HT-29 (cell line): ENCODE measurements at places on chromosomes 2 and 18.

DNA sequence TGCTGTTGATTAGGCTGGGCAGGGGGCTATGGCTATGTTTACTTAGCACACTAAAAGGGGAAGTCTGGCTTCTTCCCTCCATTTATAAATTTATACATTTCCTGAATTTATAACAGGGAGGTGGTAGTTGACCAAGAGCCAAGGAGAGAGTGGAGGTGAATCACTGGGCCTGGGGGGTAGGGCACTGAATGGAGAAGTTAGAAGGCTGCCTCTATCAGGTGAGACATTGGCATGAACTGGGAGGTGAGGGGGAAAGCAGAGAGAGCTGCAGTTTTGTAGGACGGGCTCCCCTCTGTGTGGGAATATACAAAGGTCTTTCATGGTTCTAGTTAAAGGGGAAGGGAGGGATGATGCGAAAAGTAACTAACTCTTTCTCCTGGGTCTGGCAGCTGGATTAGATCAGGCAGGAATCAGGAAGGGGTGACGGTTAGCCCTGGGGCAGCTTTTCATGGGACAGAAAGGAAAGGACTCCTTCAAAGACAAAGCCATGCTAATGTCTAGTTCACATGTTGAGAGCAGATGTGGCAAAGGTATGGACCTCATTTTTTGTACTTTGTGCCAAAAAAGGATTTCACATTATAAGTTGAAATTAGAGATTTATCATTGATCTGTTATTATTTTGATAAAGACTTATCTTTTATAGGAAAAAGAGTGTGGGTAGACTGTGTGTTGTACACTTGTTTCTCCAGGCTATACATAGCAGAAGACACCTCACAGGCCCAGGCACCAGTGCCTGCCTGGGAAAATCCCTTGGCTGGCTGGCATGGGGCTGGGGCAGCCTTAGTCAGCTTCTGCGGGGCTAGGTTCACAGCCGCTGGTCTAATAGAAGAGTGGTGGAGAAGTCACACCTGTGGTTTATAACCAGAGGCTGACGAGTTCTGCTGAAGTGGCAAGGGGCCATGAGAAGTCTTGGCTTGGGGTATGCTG is 158.7 kb downstream of the CLIP4 start:
- DNase-seq = no peak

DNA sequence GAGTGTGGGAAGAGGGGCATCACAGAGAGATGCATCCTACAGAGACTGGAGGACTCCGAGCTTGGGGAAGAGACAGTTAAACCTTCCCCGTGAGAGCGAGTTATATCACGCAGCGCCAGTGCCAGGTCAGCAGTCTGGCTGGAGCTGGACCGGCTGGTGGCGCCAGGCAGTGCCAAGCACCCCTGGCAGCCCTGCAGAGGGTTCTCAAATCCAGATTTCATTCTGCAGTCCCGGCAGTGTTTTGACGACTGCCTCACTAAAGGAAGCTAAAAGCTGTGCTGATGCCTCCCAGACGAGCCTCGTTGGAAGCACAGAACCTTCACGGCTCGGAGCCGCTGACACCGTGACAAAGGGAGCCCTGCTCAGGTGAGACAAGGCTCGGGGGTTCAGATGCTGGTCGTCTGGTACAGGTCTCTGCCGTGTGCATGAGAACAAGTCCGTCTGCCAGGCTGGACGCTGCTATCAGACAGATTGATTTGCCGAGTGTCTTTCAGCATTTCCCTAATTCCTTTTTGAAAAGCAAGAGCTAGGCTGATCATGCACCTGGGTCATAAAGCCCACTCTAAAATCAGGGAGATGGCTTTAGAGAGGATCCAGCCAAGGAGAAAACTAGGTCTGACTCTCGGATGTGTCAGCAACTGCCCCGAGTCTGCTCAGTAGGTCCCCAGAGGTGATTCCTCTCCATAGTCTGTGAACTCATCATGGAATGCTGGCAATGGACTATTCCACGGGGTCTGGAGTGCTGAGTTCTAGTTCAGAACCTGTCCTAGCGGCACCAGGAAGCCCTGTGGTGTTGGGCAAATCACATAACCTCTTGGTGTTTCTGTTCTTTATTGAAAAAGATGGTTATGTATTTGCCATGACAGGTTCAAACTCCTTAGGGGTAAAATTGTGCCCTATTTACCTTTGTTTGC is 240.6 kb downstream of the SOX11 start:
- DNase-seq = no peak

GRCh38 chr18:24446453-24446852 is 14.0 kb upstream of the HRH4 start:
- no peak for DNase-seq

DNA sequence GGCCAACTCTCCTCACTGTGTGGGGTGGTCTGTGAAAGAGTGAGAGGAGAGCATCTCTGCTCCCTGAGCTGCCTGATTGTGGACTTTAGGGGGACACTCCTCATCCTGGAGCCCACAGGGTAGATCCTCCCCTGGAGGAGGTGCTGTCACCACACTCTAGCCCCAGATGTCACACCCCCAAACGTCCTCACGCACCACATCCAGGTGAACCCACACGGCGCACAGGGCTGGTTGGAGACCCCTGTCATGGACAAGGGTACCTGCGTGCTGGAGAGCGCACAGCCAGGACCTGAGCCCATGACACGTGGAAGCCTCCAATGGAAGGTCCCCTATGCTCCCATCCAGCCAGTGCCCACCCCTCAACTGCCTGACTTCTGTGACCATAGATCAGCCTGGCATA is 10.5 kb downstream of the AGXT start:
- no peak for DNase-seq

DNA sequence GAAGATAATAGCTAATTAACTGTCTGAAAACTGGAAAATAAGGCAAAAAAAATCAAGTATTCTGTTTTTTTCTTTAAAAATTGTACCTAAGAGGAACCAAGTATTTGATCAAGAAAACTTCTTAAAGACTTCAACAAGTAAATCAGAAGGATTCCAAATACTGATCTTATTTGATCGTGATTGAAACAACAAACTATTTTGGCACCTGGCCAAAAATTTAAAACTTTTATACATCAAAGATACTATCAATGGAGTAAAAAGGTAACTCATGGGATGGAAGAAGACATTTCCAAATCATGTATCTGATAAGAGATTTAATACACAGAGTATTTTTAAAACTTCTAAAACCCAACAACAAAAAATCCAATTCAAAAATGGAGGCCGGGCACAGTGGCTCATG is 46.7 kb downstream of the CFAP210 start:
- DNase-seq = no peak

- DNase-seq = peak; percentile 91
These were observed 57.6 kb upstream of the ZNF519 start for GRCh38 chr18:14189858-14190257.

DNA sequence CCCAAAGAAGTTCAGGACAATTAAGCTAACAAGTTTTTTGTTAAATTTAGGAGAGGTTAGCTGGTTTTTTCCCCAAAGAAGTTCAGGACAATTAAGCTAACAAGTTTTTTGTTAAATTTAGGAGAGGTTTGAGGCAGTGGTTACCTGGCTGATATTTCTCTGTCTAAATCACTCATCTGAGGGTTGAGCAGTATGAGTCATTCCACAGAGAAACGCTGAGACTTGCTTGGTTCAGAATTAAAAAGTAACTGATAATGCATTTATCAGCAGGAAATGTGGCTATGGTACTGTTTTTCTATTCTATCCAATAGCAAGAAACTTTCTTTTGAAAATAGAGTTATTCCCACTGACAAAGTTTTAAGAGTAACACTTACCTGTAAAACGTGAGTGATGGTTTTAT is 22.8 kb upstream of the KIDINS220 start:
- no peak for DNase-seq

DNA sequence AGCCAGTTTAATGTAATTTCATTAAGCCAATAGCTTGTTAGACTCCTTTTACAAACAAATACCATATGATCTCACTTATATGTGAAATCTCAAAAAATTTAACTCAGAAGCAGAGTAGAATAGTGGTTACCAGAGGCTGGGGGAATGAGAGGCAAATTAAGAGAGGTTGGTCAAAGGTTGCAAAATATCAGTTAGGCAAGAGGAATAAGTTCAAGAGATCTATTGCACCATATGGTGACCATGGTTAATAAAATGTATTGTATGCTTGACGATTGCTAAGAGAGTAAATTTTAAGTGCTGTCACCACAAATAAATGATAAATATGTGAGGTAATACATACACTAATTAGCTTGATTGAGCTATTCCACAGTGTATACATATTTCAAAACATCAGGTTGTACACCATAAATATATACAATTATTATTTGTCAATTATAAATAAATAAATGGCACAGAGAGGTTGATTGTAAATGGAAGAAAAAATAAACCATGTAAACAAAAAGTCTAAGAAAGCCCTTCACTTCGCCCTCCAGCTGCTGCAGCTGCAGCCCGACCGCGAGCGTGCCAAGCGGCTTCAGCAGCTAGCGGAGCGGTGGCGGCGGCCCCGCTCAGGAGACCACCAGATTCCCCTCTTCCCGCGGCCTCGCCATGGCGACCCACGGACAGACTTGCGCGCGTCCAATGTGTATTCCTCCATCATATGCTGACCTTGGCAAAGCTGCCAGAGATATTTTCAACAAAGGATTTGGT is 23.0 kb upstream of the ACTR2 start:
- DNase-seq = no peak

- peak; percentile 80 for DNase-seq
These were observed 139.8 kb downstream of the ZFP36L2 start for GRCh38 chr2:43086451-43087221.

DNA sequence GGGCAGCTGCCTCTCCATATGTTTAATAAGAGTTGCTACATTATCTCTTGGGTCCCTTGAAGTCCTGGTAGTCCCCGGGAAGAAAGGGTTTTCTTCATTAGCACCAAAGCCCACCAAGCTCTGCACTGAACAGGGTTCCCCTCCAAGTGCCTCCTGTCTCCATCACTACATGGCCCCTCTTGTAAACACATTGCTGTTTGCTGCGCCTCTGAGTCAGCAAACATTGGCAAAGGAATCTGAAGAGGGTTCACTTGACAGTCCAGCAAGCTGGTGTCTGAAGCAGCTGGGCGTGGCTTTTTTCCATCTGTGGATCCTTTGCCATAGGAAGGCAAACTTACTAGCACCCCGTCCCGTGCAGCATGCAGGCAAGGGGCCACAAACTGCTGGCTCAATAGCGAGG is 82.8 kb downstream of the TEX51 start:
- no peak for DNase-seq

DNA sequence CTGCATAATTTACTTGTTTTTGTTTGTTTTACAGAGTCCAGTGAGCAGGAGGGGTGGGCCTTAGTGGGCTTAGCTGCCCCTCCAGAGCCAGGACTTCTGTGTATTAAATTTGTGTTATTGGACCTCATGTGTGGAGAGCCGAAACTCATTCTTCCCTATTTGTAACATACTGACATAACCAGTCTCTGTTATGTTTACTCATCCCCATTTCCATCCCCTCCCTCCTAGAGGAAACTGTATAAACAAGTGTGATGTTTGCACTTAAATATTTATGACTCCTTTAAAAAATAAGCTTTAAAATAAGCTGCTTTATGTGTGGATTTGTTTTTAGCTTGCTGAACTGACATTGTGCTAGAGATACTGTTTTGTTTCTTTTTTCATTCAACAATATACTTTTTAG is 13.8 kb downstream of the ZNF512 start:
- DNase-seq = no peak

DNA sequence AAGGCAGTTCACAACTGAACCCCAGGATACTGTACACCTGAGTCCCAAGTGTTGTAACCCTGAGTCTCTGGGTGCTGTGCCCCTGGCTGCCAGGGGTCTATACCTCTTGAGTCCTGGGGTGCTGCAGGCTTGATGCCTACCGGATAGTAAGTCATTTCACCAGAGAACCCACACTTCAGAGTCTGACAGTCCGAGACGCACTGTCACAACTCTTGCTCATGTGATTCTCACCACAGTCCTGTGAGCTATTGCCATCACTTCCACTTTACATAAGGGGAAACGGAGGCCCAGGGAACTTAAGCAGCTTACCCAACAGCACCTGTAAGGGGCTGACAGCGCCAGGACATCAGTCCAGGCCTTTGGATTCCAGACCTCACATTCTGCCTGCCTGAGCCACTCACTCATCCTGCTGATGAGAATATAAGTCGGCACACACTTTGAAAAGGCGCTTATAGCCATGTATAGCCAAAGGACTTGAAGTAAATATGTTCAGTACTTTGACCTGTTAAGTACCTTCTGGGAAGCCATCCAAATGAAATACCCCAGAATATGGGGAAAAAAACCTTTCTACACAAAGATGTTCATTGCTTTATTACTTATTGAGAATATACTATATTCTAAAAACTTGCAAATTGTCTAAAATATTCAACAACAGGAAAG is 180.7 kb upstream of the ID2 start:
- no peak for DNase-seq

- no peak for DNase-seq
These were observed 223.4 kb upstream of the RND3 start for GRCh38 chr2:150710916-150711315.

- no peak for DNase-seq
These were observed 364.8 kb upstream of the SLC14A2 start for GRCh38 chr18:45250479-45250878.

GRCh38 chr2:119257198-119257597 is 33.6 kb downstream of the STEAP3 start:
- DNase-seq = no peak

GRCh38 chr2:102282678-102283091 is 28.7 kb upstream of the IL1RL1 start:
- no peak for DNase-seq

DNA sequence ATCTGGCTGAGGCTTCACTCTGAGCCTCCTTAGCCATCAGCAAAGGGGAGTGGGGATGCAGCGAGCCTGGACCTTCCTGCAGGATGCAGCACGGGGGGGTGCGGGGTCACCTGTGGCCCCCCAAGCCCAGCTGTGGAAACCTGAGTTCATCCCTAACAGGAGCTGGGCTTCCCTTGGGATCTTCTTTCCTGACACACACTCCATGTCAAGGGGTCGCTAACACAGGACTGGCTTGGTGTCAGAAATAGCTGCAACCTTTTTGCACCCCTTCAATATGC is 174.7 kb downstream of the RTP5 start:
- DNase-seq = no peak

DNA sequence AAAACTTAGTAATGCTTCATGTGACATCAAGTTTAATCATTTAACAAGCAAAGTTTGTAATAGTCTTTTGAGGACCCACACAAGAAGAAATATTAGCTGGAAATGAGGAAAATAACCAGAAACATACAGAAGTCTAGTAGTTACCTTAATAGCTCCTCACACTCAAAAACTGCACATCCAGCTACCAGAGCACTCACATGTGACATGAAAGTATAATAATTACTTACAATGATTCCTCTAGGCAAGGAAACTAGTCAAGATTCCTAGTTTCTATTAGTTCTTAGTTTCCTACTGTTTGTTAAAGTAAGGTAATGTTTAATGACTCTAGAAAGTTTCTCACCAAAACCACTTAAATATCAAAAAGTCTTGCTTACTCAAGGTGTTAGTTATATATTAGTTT is 335.8 kb downstream of the RAD51AP2 start:
- DNase-seq = no peak

- no peak for DNase-seq
These were observed 575.4 kb upstream of the FAM98A start for GRCh38 chr2:34174506-34174905.

GRCh38 chr2:140173790-140174189 is 1393.6 kb upstream of the NXPH2 start:
- DNase-seq = no peak
